ENCODE measurements at places on chromosomes 16 and 17.
A peak's percentile ranks its signal among the peaks of the same experiment; 100 is the strongest.

- DNase-seq, result no peak
Measured at GRCh38 chr16:80046848-80047247, 446.3 kb upstream of the MAF start.

GRCh38 chr16:89093602-89094251 lies at the start of gene ACSF3:
ACSF3 (plus strand) TSS chr16:89093852; CDS start chr16:89100682, 6,830 bp downstream.
- peak; percentile 64 for DNase-seq

- DNase-seq, result no peak
Measured at GRCh38 chr16:68298312-68298711, 12.4 kb downstream of the SLC7A6OS start.

DNA sequence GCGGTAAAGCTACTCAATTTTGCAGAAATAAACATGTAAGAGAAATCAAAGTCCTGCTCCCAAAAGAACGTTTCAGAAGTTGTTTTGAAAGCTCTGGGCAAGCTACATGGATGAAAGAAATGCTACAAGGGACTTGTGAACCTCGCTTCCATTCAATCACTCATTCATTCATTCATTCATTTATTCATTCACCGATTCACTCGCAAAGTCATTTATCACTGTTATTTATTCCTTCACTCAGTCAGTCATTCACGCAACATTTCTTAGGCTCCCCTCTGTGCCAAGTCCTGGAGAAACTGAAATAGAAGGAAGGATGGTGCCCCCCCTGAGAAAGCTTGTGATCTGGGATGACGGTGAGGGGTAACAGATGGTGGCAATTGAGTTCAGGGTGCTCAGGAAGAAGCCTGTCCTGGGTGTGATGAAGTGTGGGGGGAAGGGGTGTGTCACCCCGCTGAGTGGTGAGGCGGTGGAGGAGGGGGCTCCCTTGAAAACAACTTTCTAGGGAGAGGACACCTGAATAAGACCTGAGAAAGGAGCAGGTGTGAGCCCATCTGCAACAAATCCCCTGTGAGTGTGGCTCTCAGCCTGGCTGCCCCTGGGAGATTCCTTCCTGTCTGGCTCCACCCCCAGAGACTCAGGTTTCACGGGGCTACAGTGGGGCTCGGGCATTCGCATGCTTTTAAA lies 36.3 kb upstream of the PRSS54 start:
- DNase-seq, result no peak

DNA sequence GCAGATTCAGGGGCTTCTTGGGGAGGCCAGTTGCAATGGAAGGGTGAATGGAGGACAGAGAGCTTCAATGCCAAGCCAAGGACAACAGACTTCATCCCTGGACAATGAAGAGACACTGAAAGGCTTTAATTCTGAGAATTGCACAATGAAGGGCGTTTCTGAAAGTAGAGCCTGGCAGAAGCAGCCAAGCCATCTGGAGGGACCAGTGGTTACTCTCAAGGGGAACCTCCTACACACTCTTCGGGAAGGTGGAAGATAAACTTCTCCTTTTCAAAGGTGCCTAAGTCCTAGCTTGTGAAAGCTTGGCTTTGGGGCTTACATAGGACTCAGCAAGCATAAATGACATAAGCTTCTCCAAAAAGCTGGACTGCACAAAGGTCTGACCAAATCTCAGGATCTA lies 6.2 kb upstream of the CES1 start:
- no peak for DNase-seq

- no peak for DNase-seq
Measured at GRCh38 chr17:8708025-8708461, 36.6 kb downstream of the CCDC42 start.

DNA sequence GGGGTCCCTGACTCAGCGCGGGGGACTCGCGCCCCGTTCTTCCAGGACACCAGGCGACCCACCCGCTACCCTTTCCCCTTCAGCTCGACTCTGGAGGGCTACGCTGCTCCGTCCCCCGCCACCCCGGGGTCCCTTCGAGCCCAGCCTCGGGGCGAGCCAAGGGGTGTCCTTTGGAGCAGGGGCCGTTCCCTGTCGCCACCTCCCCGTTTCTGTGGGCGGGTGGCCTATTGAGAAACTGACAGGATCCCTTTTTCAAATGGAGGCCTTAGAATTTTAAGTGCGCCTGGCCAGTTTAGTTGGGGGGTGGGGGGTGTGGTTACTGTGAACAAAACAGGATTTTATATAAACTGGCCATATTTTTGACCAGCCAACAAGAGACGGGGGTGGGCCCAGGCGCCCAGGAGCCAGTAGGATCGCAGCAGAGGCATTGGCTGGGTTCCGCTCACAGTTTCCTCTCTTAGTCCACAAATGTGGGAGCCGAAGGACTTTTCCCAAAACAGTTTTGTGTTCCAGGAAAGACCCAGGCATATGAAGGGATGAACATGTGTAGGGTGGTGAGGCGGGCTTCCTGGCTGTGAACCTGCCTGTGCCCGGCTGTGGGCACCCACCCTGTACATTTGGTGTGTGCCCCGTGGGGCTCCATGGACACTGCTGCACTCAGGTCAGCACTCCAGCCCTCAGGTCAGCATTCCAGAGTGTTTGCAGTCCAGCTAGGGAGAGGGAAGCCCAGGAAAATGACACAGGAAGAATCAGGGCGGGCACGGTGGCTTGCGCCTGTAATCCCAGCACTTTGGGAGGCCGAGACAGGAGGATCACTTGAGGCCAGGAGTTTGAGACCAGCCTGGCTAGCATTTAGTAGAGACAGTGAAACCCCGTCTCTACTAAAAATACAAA lies 722 bp upstream of the TIMP2 start:
- no peak for DNase-seq

DNA sequence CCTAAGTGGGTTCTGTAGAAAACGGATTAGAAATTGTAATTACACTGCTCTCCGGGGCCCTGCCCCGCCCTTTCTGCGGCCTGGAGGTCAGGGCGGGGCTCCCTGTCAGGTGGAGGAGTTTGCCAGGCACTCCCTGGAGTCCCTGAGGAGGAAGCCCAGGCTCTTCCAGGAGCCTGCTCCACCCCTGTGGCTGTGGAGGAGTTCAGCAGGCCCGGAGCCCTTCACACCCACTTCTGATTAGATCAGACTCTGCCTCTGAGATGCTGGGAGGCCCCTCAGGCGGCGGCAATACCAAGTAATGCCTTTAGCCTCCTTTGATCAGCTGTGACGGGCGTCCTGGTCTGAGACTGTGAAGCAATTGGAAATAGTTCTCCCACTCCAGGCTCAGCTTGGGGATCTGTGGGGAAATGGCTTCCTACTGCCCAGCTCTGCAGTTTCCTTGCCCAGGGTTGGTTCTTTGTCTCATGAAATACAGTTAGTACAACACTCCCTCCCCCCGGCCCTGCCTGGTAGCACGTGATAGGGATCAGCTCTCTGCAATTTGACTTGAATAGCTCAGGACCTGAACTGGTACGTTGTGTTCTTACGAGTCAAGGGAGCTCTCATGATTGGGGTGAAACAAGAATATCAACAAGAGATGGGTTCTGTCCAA lies 22.3 kb downstream of the BAIAP2 start:
- DNase-seq, result no peak

GRCh38 chr17:74859459-74860228 lies at the start of gene GRIN2C:
GRIN2C (minus strand) TSS chr17:74859885; CDS start chr17:74855092, 4,793 bp downstream.
- DNase-seq, result peak; percentile 19

- DNase-seq, result no peak
Measured at GRCh38 chr16:81280393-81280792, 34.4 kb upstream of the GAN start.

DNA sequence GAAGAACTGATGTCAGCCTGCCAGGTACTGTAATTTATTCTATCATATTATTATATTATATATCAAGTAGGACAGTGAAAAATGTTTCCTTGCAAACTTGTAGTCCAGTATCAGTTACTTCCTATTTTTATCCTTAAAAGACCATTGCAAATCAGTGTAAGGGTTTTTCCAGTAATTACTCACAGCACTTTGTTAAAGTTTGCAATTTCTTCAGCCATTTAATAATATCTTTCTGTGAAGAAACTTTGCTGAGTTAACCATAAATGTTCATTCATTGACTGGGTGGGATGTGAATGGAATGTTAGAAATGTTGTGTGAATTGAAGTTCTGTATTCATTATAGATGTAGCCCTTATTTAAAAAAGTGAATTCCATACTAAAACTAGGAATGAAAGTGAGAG lies 26.7 kb downstream of the HAPSTR1 start:
- DNase-seq, result no peak

- peak; percentile 66 for DNase-seq
Measured at GRCh38 chr17:751269-752001, 629 bp downstream of the GEMIN4 start.

GRCh38 chr16:46620266-46621005 lies 743 bp downstream of the SHCBP1 start:
- DNase-seq, result peak; percentile 7

DNA sequence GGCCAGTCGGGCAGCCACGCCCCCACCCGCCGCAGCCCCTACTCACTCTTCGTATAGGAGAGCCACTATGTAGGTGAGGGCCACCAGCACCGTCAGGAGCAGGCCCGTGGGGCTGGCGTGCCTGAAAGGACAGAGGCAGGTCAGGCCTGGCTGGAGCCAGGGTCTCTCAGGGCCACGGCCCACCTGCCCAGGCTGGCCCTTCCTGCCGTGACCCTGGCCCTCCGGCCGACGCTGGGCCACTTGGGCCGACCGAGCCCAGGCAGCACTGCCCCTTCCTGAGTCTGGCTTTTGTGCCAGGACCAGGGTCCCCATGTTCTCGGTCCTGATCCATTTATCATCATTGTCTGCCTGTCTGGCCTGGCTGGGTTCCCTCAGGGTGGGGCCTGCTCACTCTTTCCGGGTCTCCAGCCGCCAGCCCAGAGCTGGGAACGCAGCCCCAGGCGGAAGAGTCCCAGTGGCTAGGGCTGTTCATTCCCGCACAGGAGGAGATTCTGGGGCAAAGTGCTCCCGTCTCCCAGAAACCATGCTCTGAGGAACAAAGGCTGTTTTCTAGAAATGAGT lies 10.1 kb upstream of the RASD1 start:
- no peak for DNase-seq

- peak; percentile 44 for DNase-seq
Measured at GRCh38 chr17:41322094-41322902, 6.8 kb upstream of the KRTAP17-1 start.

GRCh38 chr17:54903375-54903774 lies 2.7 kb downstream of the TOM1L1 start:
- DNase-seq, result no peak

DNA sequence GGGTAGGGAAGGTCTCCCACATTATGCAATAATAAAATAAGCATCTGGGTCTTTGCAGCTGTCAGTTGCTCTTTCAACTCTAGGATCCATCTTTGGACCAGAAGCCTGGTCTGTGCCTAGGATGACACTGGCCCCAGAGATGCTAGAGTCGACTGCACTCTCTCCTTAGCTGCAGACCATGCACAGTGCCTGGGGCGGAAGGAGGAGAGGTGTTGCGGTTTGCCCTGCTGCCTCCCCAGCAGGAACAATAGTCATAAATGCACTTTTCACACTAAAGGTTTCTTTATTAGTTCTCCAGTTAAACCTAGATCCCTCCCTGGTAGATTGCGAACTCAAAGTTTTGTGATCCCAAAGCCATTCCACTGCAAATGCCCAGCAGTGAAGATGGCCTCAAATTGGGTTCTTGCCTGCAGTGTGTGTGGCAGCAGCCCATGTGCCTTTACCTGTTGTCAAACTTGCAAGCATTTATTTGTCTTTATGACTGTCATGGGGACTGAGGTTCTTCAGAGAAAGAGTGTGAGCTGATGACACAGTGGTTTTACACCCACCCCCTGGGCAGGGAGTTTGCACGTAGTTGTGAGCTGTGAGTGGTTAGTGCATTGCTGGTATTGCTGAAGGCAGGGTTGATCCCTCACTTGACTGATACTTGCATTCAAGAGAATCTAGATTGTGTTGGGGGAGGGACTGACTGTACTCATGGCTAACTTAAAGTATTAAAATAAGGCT lies 10.3 kb downstream of the ATXN1L start:
- no peak for DNase-seq

- no peak for DNase-seq
Measured at GRCh38 chr17:9842057-9842758, 16.5 kb downstream of the GLP2R start.

DNA sequence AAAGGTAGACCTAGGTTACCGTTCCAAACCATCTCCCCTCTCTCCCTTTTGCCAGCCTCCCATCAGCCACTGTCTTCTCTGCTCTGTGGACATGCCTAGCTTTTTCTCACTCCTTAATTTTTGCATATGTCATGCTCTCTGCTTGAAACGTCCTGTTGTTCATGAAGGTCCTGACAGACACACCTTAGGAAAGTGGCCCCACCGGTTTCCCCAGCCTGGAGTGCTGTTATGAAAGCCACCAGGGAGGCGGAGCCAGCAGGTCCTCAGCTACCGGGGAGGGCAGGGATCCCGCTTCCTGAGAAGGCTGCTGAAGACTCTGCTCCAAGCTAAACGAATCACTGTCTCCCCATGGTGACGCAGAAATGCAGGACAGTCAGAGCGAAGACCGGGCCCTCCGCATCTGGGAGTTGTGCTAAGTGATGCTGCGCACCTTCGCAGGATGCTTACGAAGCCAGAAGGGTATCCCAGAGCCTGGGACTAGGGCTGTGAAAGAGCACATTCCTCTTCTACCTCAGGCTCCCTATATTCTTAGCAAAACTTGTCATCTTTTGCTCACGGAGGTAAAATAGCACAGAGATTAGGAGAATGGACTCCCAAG lies 2.3 kb upstream of the SLC16A11 start:
- DNase-seq, result peak; percentile 48

- DNase-seq, result no peak
Measured at GRCh38 chr17:28698253-28698941, 13.3 kb downstream of the PROCA1 start.

DNA sequence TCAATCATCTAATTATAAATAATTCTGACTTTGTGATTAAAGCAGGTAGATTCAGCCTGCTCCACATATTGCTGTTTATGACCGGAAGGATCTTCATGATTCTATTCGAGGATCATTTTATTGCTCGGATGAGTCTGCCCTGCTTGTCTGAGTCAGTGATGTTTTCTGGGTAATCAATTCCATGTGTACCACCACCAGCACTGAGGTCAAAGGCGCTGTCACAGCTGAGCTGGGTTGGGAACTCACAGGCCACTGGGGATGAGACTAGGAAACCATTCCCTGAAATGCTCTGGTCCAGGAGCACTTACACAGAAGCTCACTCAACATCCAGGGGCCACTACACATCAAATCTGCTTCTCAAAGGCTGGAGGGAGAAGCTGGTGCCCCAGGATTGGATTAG lies 30.4 kb upstream of the ERN1 start:
- no peak for DNase-seq

- no peak for DNase-seq
Measured at GRCh38 chr17:9828296-9829295, 2.9 kb downstream of the GLP2R start.

All from activated CD4-positive, alpha-beta T cell treated with anti-CD3 and anti-CD28 coated beads, Interleukin-2, amount 10 ng/mL, durations not matched to agents 7 days and 5 days (primary cell).